ENCODE measurements at places on chromosomes 7 and 10.
A peak's percentile ranks its signal among the peaks of the same experiment; 100 is the strongest.

DNA sequence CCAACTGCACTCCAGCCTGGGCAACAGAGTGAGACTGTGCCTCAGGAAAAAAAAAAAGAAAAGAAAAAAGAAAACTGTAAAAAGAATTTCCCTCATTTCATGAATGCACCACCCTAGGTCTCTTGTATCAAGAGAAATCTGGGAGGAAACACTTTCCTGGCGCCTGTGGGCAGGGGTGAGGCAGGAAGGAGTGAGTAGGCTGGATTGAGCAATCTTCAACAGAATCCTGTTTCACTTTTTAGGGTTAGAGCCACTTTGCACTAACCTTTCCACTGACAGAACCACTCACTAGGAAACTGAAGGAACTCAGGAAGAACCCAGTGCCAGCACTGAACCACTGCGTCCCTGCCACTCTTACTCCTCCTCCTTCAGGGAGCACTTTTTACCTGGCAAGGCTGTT is 282.1 kb downstream of the CCDC3 start:
- no peak for DNase-seq

GRCh38 chr10:43057231-43057711 is 19.6 kb upstream of the RET start:
- DNase-seq, result no peak

DNA sequence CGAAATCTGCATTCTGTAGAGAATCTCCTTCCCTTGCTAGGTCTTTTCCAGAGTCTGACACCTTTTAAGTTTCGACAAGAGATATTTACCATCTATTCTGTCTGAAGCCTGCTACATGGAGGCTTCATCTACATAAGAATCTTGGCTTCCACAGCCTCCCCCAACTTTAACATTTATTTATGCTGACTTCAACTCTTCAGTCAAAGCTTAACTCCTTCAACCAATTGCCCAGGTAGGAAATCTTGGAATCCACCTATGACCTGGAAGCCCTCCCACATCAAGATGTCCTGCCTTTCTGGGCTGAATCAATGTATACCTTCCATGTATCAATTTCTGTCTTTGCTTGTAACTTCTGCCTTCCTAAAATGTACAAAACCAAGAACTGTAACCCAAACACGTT is 54.7 kb downstream of the MINPP1 start:
- DNase-seq, result no peak

- DNase-seq, result no peak
Observed at GRCh38 chr7:51289623-51290303, 26.8 kb downstream of the COBL start.

DNA sequence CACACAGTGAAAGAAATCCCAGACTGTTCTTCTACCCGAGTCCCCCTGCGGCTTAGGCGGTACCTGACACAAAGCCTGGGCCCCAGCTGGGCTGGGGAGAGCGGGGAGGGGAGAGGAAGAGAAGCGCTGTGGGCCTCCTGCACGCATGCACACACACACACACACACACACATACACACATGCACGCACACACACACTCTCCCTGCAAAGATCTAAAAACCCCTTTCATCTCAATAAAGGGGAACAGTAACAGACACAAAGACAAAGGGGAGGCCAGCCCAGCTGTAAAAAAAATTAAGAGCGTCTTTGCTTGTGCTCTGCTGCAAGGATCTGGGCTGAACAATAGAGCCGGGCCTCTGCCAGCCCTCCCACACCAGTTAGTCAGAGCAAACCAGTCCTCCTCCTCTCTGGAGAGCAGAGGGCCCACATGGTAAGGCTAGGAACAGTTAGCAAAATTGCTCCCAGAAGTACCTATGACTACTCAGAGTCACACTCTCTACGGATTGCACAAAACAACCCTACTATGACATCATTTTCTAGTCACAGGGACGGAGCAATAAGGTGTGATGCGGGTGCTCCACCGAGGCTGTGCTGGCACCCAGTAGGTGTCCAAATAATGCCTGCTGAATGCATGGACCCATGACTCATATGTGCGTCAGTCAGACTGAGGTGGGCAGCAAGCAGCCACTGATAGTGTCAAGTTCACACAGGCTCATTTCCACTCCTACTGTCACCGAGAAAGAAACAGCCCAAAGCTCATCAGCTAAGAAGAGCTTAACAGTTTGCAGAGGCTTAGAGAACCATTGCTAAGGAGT is 9.2 kb downstream of the ITPRIP start:
- DNase-seq, result peak; percentile 45

- no peak for DNase-seq
Observed at GRCh38 chr7:17186745-17187530, 111.5 kb upstream of the AHR start.

GRCh38 chr10:131131726-131132591 is 179.6 kb downstream of the TCERG1L start:
- no peak for DNase-seq

DNA sequence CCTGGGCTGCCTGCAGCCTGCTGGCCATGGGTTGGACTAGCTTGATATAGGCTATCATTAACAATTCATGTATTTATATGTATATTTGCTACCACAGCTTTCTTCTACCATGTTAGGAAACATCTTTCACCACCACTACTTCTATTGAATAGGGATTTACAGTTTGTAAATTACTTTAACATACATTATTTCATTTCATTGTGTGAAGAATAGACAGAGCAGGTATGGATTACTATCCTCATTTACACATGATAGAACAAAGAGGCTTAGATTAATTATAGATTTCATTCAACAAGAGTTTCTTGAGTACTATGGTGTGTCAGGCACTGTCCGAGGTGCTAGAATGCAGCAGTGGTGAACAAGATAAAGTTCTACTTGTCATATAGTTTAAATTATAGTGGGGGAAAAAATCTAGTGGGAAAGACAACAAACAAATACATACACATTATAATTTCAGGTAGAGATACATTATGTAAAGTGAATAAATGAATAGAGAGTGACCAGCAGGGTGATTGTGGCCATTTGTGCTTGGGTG is 20.6 kb downstream of the VTI1A start:
- DNase-seq, result no peak

DNA sequence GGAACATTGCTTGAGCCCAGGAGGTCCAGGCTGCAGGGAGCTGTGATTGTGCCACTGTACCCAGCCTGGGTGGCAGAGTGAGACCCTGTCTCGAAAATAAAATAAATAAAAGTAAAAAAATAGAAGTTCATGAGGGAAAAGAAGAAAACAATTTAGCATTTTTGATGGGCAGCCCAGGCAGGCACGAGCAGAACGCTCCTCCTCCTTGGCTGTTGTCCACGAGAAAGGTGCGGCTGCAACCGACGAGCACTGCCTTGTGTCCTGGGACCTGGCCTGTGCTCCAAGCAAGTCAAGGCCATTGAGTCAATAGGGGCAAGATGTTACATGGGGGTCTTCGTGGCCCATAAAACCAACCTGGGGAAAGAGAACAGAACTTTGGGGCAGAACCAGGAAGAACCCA is 25.6 kb downstream of the EBF3 start:
- no peak for DNase-seq
